Activated T-cell treated with anti-CD3 and anti-CD28 coated beads for 1 hour (primary cell): ENCODE measurements at places on chromosomes 3 and 15.

- DNase-seq, result peak; percentile 20
Observed at GRCh38 chr3:193572426-193572908, 17.8 kb upstream of the ATP13A4 start.

DNA sequence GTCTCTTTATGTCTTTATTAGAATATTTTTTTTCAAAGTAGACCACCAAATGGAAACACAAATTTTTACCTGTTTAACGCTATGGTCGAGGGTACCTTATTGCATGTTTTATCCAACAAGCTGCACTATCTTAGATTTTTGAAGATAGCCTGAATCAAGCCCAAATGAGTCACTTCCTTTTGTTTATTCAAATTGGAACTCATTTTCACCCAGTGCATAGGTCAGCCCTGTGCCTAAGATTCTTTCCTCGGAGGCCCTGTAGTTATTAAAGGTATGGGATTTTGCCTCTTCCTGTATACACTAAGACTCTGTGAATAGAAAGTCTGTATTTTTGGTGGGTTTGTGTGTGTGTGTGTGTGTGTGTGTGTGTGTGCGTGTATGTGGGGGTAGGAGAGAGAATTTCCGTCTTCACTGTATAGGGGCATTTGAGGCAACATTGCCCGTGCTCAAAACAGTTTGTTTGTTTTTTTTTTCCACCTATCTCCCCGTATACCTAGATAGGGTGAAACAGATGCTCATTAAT lies 358.0 kb upstream of the CADM2 start:
- DNase-seq, result no peak

DNA sequence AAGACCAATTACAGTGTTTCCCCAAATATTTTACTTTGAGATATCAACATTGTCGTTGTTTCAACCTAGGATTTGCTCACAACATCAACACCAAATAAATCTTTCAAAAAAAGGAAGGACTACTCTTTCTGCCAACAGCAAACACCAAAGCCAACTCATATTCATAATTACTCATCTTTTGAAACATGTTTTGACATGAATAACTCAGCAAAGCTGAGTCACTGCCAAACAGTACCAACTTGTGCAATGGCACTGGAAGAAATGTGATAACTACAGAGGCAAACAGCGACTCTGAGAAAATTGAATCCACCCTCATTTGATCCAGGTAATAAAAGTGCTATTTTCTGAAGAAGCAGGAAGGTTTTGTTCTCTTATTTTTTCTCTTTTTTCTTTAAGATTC lies 67.2 kb downstream of the PEX5L start:
- DNase-seq, result no peak

DNA sequence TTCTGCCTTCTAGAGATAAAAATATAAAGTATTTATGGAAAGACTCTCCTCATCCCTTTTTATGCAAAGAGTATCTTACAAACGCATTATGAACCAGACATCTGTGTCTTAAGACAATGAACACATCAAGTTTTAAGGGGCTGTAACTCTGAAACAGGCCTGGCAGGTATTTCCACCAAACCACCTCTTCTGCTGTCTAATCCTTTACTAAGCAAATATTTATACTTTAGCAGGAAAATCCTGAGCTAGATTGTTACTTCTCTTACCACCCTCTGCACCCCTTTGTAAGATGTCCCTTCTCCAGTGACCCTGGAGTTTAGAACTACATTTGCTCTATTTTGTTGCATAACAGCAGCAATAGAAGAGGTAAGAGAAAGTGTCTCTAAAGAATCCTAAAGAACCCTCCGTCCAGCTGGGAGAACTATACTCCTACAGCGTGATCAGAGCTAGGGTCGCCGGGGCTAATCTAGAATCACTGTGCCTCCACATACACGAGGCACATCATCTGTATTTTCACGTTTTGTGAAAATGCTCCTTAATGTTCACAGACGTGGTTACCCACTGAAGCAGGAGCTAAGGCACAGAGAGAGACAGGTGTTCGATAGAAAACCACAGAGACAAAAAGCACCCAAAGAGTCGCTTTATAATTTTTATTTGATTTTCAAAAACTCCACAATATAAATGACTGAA lies 129.6 kb downstream of the FOXP1 start:
- DNase-seq, result no peak

GRCh38 chr3:61926923-61927322 lies 365.6 kb downstream of the PTPRG start:
- DNase-seq, result no peak
